ENCODE measurements at places on chromosomes 1 and 21. TPM values are rescaled to one million over a fixed set of nuclear protein-coding genes. Genes with fewer than 3 reads are reported as not detected.

Gene PEAR1
- 0.18 TPM for total RNA-seq

GRCh38 chr1:96281491-96281890, 440.1 kb upstream of the PTBP2 start:
- no peak for DNase-seq

- no peak for DNase-seq
Observed at GRCh38 chr1:11682799-11683198, 1.9 kb upstream of the MAD2L2 start.

DNA sequence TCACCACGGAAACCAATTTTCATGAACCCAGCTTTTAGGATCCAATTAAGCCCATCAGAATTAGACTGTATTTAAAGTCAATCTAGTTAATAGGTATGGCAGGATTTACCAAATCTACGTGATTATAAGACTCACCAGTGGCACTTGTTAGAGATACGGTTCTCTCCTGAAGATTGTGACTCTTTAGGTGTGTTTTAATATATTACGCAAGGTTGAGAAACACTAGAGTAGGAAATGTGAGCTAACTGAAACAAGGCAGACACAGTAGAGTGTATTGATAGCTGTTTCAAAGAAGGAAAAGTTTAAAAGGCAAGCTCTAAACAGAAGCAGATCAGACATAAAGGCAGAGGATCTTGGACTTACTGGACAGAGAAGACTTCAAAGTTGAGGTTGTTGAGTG, 11.2 kb upstream of the RPE65 start:
- DNase-seq = no peak

Measured in Caco-2 (cell line).